ENCODE measurements at places on chromosomes 6 and 20. TPM values are rescaled to one million over a fixed set of nuclear protein-coding genes. Genes with fewer than 3 reads are reported as not detected.

NKX2-4 gene
- total RNA-seq, result not detected

SPAG4 gene
- 2.9 TPM for total RNA-seq

TAAR8 gene
- not detected for total RNA-seq

HDGFL1 gene
- not detected for total RNA-seq

CLIC5 gene
- total RNA-seq, result 4.3 TPM

TMEM200A gene
- total RNA-seq, result 7.4 TPM

MAP3K7 gene
- 29.9 TPM for total RNA-seq

SPATS1 gene
- total RNA-seq, result not detected

SASH1 gene
- 1.6 TPM for total RNA-seq

TRIM40 gene
- total RNA-seq, result not detected

MYH7B gene
- total RNA-seq, result 0.20 TPM

CGA gene
- not detected for total RNA-seq

ARFGAP1 gene
- 93.8 TPM for total RNA-seq

FAM217A gene
- total RNA-seq, result not detected

CLPSL1 gene
- not detected for total RNA-seq

SYCP2L gene
- total RNA-seq, result not detected

LPIN3 gene
- 2.0 TPM for total RNA-seq

AVP gene
- not detected for total RNA-seq

TMEM244 gene
- not detected for total RNA-seq

RCAN2 gene
- total RNA-seq, result 6.4 TPM

RSPO3 gene
- not detected for total RNA-seq

EGFL8 gene
- total RNA-seq, result 6.5 TPM

CRISP3 gene
- total RNA-seq, result not detected

HMGCLL1 gene
- not detected for total RNA-seq

BTNL2 gene
- total RNA-seq, result not detected

TNF gene
- total RNA-seq, result 172 TPM

FOXQ1 gene
- not detected for total RNA-seq

RHAG gene
- total RNA-seq, result not detected

KIF25 gene
- not detected for total RNA-seq

CST4 gene
- total RNA-seq, result not detected
